Myocyte (in vitro differentiated cells): ENCODE measurements at places on chromosomes 2 and 18. TPM values are rescaled to one million over a fixed set of nuclear protein-coding genes. Genes with fewer than 3 reads are reported as not detected.

The PLA2R1 gene
- total RNA-seq, result 5.6 and 6.0 TPM in 2 replicates

The SERPINB4 gene
- not detected in 2 replicates for total RNA-seq

The AQP4 gene
- total RNA-seq, result not detected in 2 replicates

The YIPF4 gene
- 31.6 and 50.4 TPM in 2 replicates for total RNA-seq
